ENCODE measurements at places on chromosomes 7 and 10.

- no peak for DNase-seq
These were observed 9.5 kb downstream of the CISD1 start for GRCh38 chr10:58278274-58278961.

- DNase-seq: no peak
These were observed 741.4 kb upstream of the VSTM2A start for GRCh38 chr7:53800746-53801145.

GRCh38 chr7:70631718-70632117, 500.2 kb upstream of the GALNT17 start:
- no peak for DNase-seq

DNA sequence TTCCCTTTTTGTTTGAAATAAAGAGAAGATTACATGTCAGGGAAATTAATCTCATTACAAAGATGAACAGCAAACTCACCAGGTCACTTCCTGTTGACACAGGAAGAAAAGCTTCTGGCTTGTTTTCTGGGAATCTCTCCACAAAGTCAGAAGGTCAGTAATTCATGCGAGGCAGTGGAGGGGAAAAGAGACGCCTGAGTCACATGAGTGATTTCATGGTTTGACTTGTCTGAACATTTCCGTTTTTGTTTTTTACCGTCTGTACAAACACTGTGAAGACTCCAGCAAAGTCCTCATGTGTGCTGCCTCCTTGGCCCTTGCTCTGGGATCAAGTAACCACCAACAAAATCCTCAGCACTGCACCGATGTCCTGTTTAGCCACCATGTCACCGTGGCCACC, 2.5 kb upstream of the HABP2 start:
- DNase-seq: no peak

DNA sequence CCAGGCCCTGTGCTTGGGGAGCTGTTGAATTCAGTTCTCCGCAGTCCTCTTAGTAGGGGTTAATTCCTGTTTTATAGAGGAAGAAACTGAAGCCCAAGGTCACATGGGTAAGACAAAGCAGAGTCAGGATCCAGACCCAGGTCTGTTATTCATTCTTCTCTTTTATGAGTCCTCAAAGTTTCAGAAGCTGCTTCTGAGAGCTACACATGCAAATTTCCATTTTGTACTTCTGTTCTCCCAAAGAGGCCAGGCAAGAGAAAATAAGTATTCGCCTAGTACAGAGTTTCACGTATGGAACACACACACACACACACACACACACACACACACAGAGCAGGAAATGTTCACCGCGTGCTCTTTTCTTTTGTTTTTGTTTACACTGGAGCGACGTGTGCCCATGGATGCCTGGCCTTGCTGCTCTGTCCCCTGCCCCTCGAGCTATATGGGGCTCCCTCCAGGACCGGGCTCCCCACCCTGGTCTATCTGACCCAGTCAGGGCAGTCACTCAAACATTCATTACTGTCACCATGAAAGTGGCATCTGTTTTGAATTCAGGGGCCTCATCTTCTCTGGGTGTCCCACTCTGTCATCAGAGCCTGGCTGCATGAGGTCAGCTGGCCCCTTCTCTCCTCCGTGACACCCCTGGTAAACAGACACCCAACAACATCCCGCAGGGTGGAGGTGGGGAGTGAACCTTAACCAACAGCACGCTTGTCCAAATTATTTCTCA, 84.4 kb downstream of the TNS3 start:
- peak; percentile 57 for DNase-seq

- no peak for DNase-seq
These were observed 636.8 kb downstream of the PHTF2 start for GRCh38 chr7:78435355-78435754.

GRCh38 chr7:124457841-124458240, 307.8 kb downstream of the GPR37 start:
- no peak for DNase-seq

- DNase-seq: peak; percentile 77
These were observed 11.1 kb upstream of the CRTAC1 start for GRCh38 chr10:98041352-98042043.

GRCh38 chr10:128049226-128050120, 76.8 kb downstream of the MKI67 start:
- peak; percentile 80 for DNase-seq

DNA sequence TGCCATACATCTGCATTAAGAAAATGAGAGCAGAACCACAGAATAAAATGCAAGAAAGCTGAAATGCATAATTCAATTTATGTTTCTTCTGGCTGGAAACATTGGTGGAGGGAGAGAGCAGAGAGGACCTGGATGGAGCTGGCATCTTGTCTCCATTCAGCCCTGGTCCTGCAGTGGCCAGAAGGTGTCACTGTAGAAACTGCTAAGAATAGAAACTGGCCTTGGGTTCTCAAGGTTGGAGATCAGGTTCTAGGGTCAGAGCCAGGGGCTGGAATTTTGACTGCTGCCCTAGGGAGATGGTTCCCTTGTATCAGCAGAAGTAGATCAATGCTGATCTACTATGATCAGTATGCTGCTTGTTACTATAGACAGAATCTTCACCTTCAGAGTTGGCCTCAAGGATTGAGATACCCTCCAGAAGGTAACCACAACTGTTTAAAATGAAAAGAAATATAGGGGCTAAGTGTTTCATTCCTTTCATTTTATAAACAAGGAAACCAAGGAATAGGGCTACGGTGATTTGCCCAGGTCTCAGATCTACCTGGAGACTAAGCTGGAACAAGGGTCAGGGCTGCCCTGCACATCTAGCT, 13.1 kb downstream of the TAS2R41 start:
- peak; percentile 67 for DNase-seq

DNA sequence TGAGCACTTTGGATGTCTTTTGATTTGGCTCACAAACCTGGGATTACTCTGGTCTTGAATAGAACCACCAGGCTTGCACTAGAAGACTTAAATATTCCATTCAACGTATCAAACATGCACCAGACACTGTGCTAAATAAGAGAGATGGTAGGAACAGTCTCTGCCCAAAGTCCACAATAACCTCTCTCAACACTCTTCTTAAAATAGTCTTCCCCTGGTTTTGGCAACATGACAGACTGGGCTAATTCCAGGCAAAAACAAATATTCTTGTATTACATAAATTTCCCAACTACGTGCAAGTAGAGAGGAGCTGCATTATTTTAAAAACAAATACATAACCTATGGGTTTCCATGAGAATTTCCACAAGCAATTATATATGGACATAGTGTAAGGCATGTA, 64.8 kb upstream of the PAPSS2 start:
- DNase-seq: no peak

GRCh38 chr10:129796710-129797420, 167.2 kb downstream of the EBF3 start:
- DNase-seq: peak; percentile 68

GRCh38 chr10:16910793-16911164, 93.6 kb upstream of the RSU1 start:
- DNase-seq: peak; percentile 70

GRCh38 chr10:404346-404745, 269.1 kb downstream of the ZMYND11 start:
- DNase-seq: no peak

DNA sequence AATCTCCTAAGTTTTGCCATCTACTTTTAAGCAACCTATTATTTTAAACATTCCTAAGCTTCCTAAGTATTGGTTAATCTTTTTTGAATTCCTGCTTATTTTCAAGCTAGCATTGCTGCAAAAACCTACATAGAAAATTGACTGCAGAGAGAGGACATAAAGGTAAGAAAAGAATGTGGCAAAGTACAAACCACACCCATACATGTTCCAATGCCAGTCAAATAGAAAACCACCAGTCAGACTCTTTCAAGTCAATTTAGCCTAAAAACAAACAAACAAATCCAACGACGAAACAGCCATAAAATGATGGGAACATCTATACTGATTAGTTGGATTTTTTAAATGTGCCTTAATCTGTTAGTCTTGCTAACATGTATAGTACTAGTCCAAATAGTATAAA, 804.8 kb downstream of the GRM8 start:
- no peak for DNase-seq

DNA sequence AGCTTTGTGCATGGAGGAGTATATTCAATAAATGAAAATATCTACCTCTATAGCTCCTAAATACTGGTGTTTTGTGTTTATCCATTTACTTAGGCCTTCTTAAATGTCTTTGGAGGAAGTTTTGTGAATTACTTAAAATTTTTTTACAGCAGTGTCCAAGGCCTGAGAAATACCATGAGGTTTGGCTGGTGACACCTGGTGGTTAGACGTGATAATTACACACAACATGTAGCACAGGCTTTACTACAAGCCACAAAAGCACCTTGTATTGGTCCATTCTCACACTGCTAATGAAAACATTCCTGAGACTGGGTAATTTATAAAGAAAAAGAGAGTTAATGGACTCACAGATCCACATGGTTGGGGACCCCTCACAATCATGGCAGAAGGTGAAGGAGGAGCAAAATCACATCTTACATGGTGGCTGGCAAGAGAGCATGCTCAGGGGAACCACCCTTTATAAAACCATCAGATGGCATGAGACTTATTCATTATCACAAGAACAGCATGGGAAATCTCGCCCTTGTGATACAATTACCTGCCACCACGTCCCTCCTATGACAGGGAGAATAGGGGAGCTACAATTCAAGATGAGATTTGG, 20.6 kb downstream of the HYAL4 start:
- DNase-seq: peak; percentile 80

DNA sequence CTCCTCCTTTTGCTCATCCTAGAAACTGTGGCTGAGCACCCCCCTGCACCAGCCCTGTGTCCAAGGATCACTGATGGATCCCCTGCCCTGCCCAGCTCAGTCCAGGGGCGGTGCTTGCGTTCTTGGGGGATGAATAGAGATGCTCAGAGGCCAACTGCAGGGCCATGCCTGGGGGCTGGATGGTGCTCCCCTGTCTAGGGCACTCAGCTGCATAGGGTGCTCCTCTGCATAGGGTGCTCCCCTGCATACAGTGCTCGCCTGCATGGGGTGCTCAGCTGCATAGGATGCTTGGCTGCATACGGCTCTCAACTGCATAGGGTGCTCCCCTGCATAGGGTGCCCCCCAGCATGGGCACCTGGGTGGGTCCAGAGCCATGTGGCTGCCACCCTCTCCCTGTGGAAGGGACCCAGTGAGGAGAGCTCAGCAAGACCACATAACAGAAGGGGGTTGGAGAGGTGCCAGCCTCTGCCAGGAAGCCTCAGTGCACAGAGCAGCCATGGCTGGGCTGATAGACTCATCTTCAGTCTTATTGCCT, 95.0 kb downstream of the BMS1 start:
- DNase-seq: no peak

GRCh38 chr10:17250736-17251135, 22.7 kb downstream of the VIM start:
- peak; percentile 30 for DNase-seq

DNA sequence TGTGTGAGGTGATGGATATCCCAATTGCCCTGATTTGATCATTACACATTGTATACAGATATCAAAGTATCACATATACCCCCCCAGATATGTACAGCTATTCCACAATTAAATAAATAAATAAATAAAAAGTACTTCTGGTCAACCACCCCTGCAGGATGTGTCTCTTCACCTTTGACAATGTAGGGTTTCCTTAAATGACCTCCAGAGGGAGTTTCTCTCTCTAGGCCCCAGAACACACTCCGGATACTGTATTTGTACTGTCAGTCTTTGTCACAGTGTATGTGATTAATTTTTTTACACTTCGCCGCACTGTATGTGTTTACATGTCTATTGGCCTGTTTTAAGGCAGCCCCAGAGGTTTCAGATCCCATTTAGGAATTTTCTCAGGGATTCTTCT, 123.6 kb downstream of the ADCYAP1R1 start:
- peak; percentile 7 for DNase-seq

GRCh38 chr10:128007971-128008370, 101.1 kb downstream of the PTPRE start:
- DNase-seq: no peak

GRCh38 chr10:84352251-84352842, 24.0 kb downstream of the CCSER2 start:
- DNase-seq: peak; percentile 80

DNA sequence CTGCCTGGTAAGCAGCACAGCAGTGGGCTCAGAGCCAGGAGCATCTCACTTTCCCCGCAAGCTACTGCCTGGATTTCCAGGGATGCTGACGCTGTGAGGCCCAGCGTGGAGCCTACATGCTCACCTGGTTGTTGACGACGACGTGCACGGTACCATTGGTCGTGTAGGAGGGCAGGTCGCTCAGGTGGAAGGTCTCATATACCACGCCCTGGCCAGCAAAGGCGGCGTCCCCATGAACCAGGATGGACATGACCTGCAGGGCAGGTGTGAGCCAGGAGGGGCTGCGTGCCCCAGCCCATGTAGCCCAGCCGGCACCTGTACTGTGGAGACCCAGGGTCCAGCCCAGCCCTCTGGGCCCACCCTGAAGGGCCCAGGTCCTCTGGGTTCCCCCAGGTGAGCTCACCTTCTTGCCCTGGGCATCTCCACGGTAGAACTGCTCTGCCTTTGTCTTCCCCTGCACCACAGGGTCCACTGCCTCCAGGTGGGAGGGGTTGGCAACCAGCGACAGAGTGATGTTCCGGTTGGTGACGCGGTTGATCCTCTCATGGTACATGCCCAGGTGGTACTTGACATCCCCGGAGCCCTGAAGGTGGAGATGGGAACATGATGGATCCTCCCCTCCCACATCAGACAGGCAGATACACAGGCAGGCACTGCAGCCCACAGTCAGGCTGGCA, 15.4 kb downstream of the OGDHL start:
- DNase-seq: no peak

- peak; percentile 50 for DNase-seq
These were observed 48.4 kb upstream of the ST8SIA6 start for GRCh38 chr10:17502814-17503213.

GRCh38 chr10:87523731-87524130, 19.0 kb downstream of the MINPP1 start:
- DNase-seq: no peak

- DNase-seq: no peak
These were observed 21.9 kb downstream of the SND1 start for GRCh38 chr7:127673902-127674301.

- peak; percentile 96 for DNase-seq
These were observed 145.5 kb downstream of the FANK1 start for GRCh38 chr10:126041804-126042231.

DNA sequence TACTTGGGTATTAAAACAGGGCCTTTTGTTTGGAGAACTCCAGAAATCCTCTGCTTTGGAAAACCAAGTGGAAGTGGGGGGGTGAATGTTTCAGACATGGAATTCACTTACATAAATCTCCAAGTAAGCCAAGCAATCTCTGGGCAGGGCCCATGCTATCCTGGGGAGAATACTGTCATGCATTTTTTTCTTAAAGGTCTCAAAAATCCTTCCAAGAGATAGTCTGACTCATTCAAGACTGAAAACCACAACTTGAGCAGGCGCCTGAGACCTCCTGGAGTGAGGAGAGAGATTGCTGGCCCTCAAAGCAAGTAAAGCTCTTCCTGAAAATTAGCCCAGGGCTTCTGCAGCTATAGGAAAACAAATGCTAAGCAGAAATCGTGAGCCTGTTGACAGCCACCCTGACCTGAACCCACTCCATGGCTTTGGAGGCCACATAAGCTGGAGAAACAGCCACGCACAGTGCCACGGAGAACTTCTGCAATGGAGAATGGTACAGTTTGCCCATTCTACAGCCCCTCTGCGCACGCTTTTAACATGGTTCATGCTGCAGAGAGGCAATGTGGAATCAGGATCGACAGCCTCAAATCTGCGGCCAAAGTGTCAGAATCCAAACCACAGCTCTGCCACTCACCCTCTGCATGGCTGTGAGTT, 203.1 kb upstream of the AUTS2 start:
- peak; percentile 40 for DNase-seq
